ENCODE measurements at places on chromosomes 12 and 14.

- DNase-seq, result no peak
Observed at GRCh38 chr14:73576391-73576790, 7.4 kb downstream of the ACOT2 start.

- DNase-seq, result no peak
Observed at GRCh38 chr14:41607966-41608663, 1.4 kb downstream of the LRFN5 start.

- DNase-seq, result no peak
Observed at GRCh38 chr12:51632623-51633022, 41.6 kb downstream of the SCN8A start.

DNA sequence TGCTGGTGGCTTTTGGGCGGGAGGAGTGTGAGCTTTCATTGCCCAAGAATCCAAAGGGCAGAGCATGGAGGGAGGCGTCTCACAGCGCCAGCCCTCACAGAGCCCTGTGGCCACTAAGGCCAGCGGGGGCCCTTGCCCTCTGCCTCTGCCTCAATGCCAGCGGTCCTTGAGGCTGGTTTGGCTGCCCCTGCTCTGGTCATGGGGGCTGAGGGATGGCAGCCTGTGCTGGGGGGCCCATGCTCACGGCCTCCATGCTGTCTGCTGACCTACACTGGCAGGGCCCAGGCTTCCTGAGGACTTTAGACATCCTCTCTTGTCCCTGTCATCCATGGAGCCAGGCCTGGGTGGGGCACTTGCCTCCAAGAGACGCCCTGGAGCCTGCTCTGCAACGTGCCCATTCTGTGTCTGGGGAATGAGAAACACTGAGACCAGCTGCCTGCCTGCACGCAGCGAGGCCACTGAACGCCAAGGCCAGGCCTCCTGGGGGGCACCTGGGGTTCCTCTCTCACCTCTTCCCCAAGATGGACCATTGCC, 143.4 kb downstream of the KIF26A start:
- DNase-seq, result no peak

GRCh38 chr12:60849723-60850122, 1253.9 kb downstream of the SLC16A7 start:
- no peak for DNase-seq

- no peak for DNase-seq
Observed at GRCh38 chr14:103143506-103143905, 20.2 kb downstream of the TNFAIP2 start.

- DNase-seq, result peak; percentile 23
Observed at GRCh38 chr14:99603471-99604277, at the start of gene CCDC85C. CCDC85C (minus strand) TSS chr14:99604207; CDS start chr14:99603959, 248 bp downstream.

GRCh38 chr12:12877781-12878455, 13.4 kb upstream of the GPRC5A start:
- DNase-seq, result no peak

DNA sequence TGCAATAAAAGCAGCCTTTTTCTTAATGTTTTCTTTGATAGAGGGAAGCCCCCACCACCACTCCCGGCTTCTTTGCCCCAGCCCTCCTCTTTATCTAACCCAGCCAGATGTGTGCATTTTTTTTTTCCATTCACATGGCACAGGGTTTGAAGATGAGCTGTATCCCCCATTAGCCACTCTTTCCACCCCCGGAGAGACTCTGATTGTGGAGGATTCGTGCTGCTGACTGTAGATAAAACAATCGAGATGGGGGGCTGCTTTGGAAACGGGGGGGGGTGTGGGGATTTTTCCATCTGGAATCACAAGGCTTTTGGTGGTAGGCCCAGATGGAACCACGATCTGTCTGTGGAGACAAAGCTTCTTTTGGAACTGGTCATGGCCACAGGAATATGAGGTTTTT, 46.2 kb upstream of the VASH1 start:
- DNase-seq, result no peak

- DNase-seq, result no peak
Observed at GRCh38 chr12:81819991-81820633, 61.0 kb upstream of the PPFIA2 start.

GRCh38 chr12:53326460-53327185, 5.2 kb upstream of the AAAS start:
- no peak for DNase-seq

GRCh38 chr12:130761537-130762318, 45.6 kb upstream of the RIMBP2 start:
- DNase-seq, result peak; percentile 59

DNA sequence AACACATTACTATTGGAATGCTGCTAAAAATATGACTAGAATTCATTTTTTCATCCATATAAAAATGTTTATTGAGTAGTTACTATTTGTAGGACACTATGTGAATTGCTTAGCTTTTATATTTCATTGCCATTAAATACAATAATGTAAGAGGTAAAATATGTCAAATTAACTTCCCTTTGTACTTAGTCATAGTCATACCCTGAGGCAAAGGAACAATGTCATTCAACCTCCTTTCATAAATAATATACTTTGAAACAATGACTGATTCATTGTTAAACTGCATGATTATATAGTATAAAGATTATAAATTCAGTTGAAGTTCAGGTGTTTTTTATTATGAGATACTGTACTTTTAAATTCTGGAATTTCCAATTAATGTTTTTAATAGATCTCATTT, 105.2 kb downstream of the GARIN6 start:
- DNase-seq, result no peak

DNA sequence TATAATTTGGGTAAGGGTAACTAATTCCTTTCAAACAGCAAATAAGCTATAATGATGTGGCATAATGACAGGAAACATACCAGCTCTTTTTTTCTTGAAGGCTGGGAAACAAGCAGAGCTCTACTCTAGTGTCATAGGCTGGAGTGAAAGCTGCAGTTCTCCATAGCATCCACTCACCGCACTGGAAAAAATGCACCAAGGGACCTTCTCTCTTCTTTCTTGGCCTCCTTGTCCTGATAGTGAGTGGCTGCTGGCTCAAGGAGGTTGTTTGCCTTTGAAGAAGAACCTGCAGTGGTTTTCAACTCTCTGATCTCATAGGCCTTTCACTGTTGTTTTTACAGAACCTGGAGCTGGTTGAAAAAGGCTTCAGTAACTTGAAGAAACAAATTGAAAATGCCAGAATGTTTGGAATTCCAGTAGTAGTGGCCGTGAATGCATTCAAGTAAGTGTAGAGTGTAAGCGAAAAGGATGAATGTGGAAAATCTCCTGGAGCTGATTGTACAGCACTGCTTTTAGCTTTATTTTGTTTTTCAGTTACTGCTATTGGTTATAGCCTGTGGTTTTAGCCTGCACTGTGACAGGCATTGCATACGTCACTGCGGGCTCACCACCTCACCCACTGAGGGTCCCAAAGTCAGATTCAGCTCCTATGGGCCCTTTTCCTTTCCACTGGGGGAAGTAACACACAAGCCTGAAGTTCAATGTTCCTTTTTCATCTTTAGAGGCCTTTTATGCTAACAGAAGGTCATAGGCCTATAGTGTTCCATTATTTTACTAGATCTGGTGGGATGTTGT, 17.2 kb upstream of the AKAP5 start:
- DNase-seq, result no peak

DNA sequence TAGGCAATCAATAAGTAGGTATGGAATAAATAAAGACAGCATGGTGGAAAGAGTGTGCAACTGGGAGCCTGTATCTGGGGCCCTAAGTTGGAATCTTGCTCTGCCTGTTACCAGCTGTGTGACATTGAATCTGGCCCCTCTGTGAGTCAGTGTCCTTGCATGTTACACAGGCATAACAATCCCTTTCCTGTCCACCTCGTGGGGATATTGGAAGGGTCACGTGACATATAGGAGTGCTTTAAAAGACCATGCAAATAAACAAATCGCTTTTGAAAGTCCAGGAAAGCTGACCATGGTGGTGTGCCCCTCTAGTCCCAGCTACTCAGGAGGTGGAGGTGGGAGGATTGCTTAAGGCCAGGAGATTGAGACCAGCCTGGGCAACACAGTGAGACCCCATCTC, 51.1 kb upstream of the VRK1 start:
- DNase-seq, result no peak

DNA sequence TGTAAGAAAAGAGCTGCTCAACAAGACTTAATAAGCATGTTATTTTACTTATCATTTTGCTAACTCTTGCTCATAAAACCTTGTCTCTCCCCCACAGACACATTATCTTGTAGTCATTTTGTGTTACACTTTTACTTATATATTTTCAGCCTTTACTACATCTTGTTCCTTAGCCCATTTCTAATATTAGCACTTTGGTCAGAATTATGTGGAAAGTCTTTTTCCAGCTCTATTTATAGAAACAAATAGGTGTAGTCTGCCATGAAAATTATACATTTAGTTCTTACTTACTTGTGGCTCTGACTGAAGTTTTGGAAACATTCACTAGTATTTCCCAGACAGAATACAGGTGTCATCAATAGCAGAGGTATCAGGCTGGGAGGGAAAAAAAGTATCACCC, 76.1 kb downstream of the TMEM116 start:
- DNase-seq, result no peak

DNA sequence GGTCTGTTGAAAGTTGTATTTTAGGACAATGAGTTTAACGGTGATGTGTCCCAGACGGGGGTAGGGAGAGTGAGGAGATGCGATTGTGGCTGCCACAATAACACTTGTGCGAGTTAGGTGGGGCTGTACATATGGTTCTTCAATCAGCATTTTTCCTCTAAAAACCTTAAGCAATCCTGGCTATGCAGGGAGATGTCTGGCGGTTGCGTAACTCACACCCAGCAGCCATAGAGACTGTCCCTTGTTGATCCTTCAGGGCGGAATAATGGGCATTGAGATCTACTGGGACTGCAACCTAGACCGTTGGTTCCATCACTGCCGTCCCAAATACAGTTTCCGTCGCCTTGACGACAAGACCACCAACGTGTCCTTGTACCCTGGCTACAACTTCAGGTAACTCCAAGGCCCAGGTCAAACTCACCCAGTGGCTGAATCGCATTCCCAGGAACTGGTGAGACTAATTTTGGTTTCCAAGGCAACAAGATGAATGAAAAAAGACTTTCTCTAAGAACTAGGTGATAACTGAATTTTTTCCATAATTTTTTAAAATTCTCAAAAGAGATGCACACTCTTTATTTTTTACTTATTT, 34.6 kb downstream of the P2RX7 start:
- no peak for DNase-seq

GRCh38 chr14:73248108-73248868, 11.0 kb downstream of the PAPLN start:
- DNase-seq, result no peak

DNA sequence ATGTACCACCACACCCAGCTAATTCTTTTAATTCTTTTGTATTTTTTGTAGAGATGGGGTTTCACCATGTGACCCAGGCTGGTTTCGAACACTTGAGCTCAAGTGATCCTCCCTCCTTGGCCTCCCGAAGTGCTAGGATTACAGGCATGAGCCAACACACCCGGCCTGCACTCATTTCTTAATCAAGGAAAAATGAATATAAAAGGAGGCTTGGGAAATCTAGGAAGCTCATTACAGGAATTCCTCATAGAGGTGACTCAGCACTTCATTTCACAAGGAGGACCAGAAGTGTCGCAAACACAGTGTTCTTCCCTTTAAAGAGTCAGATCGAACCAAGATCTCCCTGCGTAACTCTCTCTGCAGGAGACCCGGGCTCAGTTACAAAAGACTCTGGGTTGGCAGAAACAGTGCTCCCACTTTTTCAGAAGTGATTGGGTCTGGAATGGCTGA, 30.3 kb downstream of the NFKBIA start:
- no peak for DNase-seq

- no peak for DNase-seq
Observed at GRCh38 chr14:50823051-50823761, 7.8 kb downstream of the NIN start.

DNA sequence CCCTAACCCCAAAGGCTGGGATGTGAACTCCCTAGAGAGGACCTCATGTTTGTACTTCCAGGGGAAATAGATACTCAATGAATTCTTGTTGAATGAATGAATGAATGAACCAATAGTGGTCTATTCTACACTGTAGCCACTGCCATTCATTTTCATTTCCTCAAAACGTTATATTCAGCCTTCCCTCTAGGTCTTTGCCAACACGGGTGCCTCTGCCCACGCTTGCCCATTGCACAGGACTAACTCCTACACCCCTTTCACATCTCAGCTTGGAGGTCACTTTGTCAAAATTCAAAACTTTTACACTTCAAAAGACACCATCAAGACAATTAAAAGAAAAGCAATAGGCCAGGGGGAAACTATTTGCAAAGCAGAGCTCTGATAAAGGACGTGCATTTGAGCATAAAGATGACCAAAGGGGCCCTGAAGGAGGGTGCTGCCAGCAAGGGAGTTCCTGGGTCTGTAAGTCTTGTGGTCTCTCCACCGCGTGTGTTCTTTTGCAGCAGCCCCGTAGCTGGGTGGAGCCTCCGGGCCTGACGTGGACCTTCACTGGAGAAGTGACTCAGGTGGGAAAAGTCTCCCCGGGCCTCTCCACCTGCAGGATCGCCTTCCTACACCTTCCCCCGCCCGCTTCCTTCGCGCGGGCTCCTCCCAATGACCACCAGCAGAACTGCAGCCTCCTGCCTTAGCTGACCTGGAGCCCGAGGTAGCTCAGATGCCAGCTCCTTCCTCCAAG, 31.5 kb downstream of the TMEM63C start:
- peak; percentile 16 for DNase-seq

DNA sequence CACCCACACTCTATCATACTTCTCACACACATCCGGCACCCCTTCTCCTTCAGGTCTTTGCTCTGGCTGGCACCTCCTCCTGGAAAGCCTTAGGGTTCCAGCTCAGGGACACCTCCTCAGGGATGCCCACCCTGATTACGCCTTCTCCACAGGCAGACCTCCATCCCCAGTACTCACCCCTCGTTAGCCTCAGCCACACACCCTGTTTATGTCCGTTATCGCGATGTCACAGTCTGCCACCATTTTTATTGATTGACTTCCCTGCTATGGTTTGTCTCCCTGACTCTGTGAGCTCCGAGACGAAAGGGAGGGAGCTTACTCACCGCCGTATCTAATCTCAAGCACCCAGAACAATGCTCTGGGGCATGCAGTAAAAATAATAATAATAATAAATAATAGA, 191.7 kb upstream of the LHX5 start:
- DNase-seq, result no peak

GRCh38 chr12:123449249-123449733, 8.6 kb upstream of the SNRNP35 start:
- no peak for DNase-seq

DNA sequence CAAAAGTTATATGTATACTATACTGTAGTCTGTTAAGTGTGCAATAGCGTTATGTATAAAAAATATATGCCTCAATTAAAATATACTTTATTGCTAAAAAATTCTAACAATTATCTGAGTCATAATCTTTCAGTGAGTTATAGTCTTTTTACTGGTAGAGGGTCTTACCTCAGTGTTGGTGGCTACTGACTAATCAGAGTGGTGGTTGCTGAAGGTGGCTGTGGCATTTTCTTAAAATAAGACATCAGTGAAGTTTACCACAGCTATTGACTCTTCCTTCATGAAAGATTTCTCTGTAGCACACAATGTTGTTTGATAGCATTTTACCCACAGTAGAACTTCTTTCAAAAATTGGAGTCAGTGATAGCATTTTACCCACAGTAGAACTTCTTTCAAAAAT, 23.4 kb downstream of the POLR3B start:
- no peak for DNase-seq

GRCh38 chr12:50799908-50800307, 36.0 kb downstream of the ATF1 start:
- DNase-seq, result no peak

GRCh38 chr12:80711866-80712265, 4.4 kb downstream of the MYF6 start:
- DNase-seq, result no peak

Data from stimulated activated CD4-positive, alpha-beta T cell treated with anti-CD3 and anti-CD28 coated beads, Interleukin-4, amount 100 ng/mL, for 48 hours (primary cell).